ENCODE measurements at places on chromosomes 1 and 21.

- no peak for DNase-seq
Observed at GRCh38 chr1:229148041-229148671, 122.8 kb upstream of the RAB4A start.

- no peak for DNase-seq
Observed at GRCh38 chr1:6545276-6546112, 8.8 kb downstream of the NOL9 start.

GRCh38 chr1:184244962-184245361, 141.9 kb upstream of the C1orf21 start:
- no peak for DNase-seq

- no peak for DNase-seq
Observed at GRCh38 chr1:162985816-162986435, 83.2 kb upstream of the RGS4 start.

DNA sequence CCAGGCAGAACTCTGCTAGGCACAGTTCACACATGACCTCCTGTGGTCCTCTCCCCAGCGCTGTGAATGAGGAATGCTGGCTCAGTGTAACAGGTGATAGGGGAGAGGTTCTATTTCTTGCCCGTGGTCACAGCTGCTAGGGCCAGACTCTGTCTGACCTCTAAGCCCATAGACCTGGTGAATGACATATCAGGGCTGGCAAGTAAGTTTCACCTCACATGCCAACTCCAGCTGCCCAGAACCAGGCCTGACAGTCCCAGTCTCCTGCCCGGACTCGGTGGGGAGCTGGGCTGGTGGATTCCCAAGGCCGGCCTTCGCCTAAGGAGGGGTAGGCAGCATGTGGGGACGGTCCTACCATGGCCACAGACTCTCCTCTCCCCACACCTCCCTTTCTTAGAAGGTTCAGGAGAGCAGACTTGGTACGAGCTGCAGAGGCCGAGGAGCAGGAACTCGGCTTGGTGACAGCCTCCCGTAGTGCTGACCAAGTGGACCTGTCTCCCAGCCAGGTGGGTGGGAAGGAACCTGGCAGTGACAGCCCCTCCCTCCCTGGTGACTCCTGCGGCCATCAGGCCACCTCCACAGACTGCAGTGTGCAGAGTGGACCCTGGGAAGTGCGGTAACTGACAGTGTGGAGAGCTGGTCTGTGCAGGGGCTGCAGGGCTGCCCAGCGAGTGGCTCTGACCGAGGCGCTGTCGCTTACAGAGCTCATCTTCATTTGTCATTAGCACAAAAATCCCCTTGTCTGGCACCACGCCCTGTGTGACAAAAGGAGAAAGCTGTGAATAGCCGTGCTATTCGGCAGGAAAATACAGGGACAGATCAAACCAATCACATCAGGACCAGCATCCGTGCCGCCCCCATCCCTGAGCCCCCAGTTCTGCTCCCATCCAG, 74.6 kb downstream of the SCCPDH start:
- no peak for DNase-seq

- DNase-seq, result no peak
Observed at GRCh38 chr1:208834381-208835096, 590.4 kb upstream of the PLXNA2 start.

DNA sequence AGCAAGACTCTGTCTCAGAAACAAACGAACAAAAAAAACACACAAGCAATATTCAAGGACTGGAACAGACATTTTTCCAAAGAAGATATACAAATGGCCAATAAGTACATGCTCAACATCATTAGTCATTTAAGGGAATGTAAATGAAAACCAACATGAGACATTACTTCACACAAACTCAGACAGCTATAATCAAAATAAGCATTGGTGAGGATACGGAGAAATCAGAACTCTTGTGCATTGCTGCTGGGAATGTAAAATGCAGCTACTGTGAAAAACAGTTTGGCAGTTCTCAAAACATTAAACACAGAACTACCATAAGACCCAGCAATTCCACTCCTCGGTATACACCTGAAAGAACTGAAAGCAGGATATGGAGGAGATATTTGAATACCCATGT, 15.4 kb downstream of the NOL9 start:
- DNase-seq, result no peak

DNA sequence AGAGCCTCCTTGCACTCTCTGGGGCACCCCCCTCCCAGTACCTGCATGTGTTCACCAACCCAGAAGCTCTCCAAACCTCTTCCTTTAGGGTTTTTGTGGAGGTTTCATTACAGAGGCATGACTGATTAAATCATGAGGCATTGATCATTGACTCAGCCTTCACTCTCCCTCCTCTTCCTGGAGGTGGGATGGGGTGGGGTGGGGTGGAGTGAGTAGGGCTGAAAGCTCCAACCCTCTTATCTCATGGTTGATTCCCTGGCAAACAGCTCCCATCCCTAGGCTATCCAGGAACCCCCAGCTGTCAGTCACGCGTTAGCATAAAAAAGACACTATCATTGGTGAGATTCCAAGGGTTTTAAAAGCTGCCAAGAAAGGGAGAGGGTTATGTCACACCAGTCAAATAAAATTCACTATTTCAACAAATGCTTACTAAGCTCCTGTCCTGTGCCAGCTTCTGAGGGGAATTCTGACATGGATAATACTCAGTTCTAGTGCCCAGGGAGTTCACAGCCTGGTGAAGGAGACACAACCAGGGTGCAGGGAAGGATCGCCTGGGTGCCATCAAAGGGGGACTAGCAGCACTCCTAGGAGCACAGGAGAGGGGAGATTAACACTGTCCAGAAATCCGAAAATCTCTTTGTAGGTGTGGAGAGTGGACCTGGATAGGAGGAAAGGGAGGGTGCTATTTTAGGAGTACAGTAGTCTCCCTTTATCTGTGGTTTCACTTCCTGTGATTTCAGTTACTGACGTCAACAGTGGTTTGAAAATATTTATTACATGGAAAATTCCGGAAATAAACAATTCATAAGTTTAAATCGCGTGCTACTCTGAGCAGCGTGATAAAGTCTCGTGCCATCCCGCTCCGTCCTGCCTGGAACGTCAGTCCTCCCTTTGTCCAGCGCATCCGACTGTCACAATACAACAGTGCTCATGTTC, 6.8 kb upstream of the IL24 start:
- DNase-seq, result no peak

DNA sequence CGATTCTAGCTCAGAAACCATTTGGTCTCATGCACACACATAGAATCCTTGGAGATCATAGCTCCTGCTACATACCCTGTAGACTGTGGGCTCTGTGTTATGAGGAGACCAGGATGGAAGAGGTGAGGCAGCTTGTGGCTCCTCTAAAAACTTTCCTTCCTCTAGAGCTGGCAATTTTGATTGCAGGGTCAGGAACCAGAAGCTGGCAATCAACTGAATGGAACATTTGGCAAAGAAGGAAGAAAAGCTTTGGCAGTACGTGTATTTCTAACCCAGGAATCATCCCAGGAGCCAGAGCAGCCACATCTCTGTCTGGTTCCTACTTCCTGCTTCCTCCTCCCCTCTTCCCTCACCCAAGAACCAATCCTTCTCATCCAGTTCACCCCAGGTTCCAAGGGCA, 15.7 kb downstream of the PIK3C2B start:
- no peak for DNase-seq

GRCh38 chr1:58971629-58972140, 187.8 kb upstream of the JUN start:
- DNase-seq, result no peak

- no peak for DNase-seq
Observed at GRCh38 chr1:27928216-27928954, 6.4 kb upstream of the SMPDL3B start.

- DNase-seq, result no peak
Observed at GRCh38 chr1:229108598-229109201, 162.2 kb upstream of the RAB4A start.

DNA sequence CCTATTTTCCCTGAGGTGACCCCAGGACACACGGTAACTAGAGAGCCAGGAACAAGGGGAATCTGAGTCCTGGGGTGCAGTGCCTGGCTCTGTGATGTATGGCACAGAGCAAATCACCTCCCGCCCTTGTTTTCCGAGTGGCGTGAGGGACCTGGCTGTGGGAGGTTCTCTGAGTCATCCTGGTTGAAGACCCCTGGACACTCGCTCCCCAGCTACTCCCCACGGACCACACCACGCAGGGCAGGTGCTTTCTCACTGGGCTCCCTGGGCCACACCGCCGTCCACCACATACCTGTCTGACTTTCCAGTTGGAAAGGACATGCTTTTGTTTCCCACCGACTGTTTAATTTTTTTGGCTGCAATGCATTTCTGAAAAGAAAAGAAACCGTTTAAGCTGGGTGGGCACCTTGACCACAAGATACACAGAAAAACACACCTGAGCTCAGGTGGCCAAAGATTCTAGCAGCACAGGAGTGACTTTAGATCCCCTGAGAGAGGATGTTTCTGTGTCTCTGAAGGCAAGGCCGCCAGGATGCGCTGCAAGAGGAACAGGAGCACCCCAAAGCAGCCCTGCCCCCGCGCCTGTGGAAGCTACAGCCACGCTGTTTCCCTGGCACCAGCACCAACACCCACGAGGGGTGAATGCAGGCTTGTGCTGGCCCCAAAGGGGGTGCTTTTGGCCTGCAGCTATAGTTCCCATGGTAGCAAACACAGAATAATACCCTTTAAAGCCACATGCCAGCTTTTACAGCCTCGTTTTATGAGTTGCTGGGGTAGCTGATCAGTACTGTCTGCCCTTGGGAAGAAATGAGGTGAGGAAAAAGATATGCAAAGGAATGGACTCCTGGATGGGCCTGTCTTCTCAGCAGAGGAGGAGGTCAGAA, 8.1 kb upstream of the SRM start:
- no peak for DNase-seq

DNA sequence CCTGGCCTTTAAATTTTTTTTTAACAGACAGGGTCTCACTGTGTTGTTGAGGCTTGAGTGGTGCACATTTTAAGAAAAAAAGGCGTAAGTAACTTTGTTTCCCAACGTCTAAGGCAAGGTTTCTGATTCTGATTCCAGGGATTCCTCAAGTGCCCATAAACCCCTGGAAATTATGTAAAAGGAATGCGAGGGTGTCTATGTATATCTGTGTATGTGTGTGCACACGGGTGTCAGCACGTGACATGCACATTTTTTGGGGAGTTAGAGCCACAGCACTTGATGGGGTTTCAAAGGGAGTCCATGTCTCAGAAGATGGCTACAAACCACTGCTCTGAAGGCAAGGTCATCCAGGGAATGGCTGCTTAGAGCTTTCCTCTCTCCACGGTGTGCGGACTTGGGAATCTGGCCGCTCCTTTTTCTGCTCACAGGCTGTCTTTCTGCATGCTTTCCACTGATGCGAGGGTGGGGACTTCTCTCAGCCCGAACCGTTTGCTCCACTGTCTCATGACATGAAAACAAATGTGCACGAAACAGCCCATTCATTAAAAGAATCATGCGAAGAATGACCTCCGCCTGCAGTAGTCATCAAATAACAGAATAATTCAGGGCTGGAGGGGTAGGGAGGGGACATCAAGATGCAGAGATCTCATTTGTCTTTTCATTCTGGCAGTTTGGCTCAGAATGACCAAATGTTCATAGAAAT, 18.7 kb upstream of the RERE start:
- DNase-seq, result no peak

DNA sequence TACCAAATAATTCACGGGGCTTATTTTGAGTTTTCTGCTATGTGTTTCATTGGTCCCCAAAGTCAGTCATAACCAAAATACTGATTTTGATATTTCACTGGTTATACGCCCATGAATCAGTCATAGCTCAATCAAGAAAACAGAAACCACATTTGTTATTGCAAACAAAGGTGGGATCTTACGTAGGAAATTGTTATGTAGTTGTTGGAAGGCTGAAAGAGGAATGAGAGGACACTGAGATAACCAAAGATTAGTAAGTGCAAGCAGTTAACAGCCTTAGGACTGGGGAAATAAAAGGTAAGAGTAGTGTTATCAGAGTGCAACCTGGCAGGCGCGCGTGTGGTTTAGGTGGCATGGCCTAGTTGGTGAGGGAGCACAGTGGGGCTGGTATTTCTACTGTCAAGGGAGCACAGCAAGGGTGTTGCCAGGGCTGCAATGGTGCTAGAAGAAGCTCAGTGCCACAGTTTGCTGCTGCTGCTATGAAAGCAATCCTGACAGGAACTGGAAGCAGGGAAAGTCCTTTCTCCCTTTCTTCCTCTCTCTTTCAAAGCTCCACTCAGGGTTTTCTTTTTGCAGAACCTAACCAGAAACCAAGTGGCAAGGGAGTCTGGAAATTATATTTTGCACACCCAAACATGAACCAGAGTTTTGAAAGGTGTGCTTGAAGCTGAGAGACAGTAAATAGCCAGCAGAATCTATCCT, 33.7 kb downstream of the RTCA start:
- no peak for DNase-seq

- DNase-seq, result no peak
Observed at GRCh38 chr1:97451046-97451826, 469.6 kb downstream of the DPYD start.

GRCh38 chr1:205916541-205916940, 26.7 kb downstream of the SLC26A9 start:
- no peak for DNase-seq
